ENCODE measurements at places on chromosomes 4 and X.
A peak's percentile ranks its signal among the peaks of the same experiment; 100 is the strongest.

DNA sequence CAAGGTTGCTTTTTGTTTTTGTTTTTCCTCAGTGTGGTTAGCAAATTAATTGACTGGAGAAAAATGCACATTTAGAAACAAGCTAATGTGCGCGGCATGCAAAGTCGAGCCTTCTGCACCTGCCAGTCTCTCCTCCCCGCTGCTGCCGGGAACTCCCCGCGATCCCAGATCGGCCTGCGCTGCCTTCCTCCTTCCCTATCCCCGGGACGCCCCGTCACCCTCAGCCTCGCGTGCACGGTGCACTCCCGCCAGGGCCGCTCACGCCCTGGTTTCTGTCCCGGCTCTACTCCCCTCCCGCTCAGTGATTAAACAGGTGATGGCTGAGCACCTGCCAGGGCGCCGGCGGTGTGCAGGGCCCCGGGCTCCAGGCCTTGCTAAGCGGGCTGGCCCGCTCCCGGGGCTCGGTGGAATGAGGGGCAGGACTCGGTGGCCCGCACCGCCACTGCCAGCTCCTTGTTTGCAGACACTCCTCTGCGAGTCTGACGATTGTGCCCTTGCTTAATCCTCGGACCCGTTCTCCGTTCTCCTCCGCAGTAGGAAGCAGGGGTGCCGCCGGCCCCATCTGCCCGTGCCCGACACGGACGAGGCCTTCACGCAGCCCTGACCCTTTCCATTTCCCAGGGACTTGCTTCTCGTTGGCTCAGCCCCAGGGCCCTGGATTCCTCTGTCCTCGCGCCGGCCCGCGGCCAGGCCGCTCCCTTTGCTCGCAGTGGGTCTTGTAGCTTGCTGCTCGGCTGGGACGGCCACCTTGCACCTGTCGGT, 143.4 kb downstream of the TRIML1 start:
- peak; percentile 1 for DNase-seq

- peak; percentile 33 for DNase-seq
These were observed 17.2 kb downstream of the SPIN3 start for GRCh38 chrX:56978172-56978571.

DNA sequence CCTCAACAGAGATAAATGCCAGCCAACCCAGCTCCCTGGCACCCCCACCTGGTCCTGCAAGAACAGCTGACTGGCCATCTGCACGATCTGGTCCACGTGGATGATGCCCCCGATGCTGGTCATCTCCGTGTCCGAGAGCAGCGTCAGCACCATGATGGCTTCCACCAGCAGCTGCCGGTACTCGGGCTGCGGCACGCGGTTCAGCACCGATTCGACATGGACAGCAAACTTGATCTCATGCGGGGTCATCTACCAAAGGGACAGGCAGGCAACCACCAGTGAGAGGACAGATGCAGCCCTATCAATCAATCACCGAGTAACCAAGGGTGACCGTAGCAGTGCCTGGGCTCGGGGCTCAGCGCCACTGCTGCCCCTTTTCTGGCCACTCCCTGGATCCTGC, 89.8 kb downstream of the PHKA2 start:
- DNase-seq: no peak

- no peak for DNase-seq
These were observed 173.7 kb downstream of the CENPC start for GRCh38 chr4:67371615-67372014.

GRCh38 chrX:41382714-41383645, 49.0 kb downstream of the DDX3X start:
- no peak for DNase-seq

GRCh38 chrX:1932231-1932630, 317.4 kb downstream of the ASMT start:
- DNase-seq: no peak

- DNase-seq: no peak
These were observed 214.6 kb downstream of the ENOX2 start for GRCh38 chrX:130688360-130688759.
